Activated CD4-positive, alpha-beta T cell treated with anti-CD3 and anti-CD28 coated beads, Interleukin-2, Interleukin-4, amounts not matched to agents 100 ng/mL and 50 ng/mL, durations not matched to agents 16 hours and 8 hours (primary cell): ENCODE measurements at places on chromosomes 6 and 20.

DNA sequence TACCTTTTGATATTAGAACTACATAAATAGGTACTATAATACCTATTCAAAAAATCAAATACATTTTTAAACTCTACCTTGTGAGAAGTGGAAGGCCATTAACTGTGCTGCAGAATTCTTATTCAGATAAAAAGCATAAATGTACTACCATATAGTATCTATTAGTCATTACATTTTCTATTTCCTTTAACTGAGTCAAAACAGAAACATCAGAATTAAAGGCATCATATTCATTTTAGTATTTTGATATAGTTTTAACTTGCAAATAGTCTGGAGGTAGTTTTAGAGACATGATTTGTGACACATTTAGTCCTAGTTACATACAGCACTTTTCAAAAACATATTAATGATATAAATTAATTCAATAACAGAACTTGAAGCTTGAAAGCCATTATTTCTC, 39.9 kb upstream of the TAB2 start:
- DNase-seq: peak; percentile 22

GRCh38 chr6:37783856-37784584, 35.5 kb upstream of the ZFAND3 start:
- no peak for DNase-seq

GRCh38 chr6:20610636-20611370, 76.5 kb downstream of the CDKAL1 start:
- no peak for DNase-seq

GRCh38 chr6:32177788-32178546, at the start of gene RNF5:
Gene RNF5, plus strand, starts transcription at chr6:32178405. Its CDS starts 107 bp downstream, at chr6:32178512.
- DNase-seq: peak; percentile 99

- peak; percentile 83 for DNase-seq
These were observed 10.8 kb downstream of the GSTA4 start for GRCh38 chr6:52984247-52984646.

DNA sequence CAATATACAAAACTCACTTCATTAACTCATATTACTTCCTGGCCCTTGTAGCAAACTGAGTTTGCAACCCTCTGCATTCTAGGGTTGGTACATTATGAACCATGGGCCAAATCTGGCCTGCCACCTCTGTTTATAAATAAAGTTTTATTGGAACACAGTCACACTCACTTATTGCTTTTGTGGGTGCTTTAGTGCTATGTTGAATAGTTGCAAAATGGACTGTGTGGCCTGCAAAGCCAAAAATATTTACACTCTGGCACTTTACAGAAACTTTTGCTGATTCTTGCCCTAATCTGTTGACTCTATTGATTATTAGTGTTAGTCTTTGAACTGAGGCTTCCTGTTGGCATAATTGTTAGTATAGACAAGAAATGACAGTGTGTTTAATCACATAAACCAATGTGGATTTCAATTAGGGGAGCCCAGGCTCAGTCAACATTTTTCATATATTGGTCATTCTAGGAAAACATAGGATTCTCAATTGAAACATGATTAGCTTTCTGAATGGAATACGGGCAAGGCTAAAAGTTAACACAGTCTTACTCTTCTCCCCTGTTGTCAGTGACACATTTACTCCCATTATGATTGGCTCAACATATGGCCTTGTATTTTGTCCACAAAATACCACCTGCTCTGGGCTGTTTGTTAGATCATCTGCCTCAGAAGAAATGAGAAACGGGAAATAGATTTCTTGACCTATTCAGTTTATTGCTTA, 241.9 kb upstream of the ZFP64 start:
- DNase-seq: no peak

GRCh38 chr6:72595812-72596211, 26.1 kb upstream of the KCNQ5 start:
- no peak for DNase-seq

GRCh38 chr20:11453430-11453829, 464.3 kb upstream of the BTBD3 start:
- DNase-seq: no peak

GRCh38 chr6:142567461-142567860, 265.7 kb downstream of the ADGRG6 start:
- no peak for DNase-seq

DNA sequence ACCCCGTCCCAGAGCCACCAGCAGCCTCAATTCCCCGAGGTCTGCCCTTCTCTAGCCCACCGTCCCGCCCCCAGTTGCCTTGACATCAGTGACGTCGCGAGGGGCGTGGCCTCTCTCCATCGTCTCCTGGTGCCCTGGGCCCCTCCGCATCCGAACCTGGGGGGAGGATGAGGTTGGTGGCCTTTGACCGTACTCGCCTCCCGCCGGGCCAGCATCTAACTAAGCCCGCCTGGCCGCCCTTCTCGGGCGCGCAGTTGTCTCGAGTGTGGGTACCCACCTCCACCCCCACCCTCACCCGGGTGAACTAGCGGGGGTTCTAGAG, 5.5 kb upstream of the ARMC12 start:
- DNase-seq: peak; percentile 94

DNA sequence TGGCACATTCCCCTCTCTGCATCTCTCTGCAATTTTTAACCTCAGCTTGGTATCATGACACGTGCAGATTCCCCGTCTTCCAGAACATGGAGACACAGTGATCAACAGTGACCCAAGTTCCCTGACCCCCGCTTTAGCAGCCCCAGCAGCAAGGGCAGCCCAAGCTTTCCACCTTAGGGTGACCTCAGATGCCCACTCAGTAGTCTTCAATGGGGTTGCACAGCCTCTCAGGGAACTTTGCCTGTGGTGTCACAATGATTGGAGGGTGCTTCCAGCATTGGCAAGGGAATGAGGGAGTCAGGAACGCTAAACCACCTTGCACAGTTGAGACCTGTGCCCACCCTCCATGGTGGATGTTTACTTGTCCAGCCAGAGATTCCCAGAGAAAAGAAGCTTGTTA, 287.1 kb upstream of the CDH4 start:
- DNase-seq: no peak

DNA sequence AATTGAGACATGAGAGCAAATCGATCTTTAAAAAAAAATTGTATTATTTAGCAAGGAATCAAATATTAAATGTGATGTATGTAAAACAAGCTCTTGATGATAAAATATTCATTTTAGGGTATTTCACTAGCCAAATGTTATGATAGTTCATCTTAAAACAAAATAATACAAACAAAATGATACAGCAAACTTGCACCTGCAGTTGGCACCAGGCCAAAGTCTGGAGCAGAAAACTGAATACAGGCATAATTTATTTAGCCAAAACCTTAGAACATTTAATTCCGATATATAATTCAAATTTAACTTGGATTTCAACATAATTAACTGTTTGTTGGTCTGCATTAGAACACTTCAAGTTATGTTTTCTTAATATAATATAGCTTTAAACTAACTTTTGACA, 60.9 kb downstream of the EPHA7 start:
- no peak for DNase-seq

DNA sequence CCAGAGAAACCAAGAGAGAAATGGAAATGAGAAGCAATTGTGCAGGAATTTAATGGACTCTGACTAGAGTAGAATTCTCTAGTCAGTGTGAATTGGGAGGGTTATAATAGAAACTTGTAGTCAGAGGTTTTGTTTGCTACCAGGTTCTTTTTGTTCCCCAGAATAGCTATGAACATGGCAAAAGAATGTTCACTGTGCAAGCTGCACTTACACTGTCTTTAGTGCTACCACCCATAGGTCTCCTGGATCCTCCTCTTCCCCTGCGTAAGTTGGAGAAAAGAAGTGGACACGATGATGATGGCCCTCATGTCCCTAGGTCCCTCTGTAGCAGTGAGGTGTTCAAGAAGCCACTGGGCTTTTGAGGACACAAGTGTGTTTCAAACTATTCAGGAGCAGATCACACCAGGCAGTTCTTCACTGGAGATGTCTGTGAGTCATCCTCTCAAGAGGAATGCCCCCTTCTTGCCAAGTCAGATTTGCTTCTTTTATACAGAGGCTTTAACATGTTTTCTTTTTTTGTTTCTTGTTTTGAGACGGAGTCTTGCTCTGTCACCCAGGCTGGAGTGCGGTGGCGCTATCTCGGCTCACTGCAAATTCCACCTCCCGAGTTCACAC, 47.6 kb upstream of the SMIM8 start:
- no peak for DNase-seq

DNA sequence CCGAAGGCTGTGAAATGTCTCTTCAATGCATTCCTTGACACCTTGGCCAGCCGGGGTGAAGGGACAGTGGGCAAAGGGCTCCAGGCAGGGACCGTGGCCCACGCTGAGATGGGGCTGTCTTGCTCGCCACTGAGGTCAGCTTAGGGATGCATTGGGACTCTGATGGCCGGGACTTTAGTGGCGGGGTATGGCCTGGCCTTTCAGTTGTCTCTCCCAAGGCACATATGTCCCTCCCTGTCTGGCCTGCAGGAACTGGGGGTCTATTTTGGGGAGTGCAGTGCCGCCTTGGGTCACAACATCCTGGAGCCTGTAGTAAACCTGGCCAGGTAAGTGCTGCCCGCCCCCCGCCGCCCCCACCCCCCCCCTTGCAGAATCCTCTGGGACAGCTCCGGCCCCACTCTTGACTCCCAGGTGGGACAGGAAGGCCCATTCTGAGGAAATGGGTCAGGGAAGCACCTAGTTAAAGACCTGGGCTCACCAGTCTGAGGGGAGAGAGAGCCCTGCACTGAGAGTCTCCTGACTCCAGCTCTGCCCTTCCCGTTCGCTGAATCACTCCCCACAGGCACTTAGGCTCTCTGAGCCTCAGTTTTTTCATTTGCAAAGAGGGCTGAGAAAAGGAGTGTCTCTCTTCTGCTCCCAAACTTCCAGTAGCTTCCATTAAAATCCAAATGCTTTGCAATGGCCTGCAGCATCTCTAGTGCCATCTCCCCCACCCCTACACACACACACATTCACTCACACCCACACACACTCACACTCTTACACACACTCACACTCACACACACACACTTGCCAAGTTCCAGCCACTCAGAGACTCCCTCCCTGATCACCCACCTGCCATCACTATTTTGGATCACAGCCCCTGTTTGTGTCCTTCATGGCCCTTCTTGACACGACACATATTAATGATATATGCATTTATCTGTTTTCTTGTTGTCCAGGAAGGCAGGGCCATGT, 33.1 kb downstream of the RAB44 start:
- DNase-seq: no peak

- DNase-seq: no peak
These were observed 3.4 kb downstream of the LY86 start for GRCh38 chr6:6591778-6592465.

DNA sequence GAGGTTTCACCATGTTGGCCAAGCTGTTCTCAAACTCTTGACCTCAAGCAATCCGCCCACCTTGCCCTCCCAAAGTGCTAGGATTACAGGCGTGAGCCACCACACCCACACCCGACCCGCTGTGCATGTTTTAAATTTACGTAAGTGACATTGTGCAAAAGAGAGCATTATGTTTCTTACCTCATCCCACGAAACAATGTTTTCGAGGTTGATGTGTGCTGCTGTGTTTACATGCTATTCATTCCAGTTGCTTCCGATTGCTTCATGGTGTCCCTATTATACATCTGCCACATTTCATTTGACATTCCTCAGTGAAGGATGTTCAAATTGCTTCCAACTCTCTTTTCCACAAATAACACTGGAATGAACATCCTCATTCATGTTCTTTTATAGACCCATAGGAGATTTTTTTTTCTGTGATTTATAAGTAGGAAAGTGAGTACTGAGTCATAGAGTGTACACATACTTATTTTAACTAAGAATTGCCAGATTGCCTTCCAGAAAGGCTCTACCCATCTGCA, 403.9 kb upstream of the JARID2 start:
- no peak for DNase-seq

DNA sequence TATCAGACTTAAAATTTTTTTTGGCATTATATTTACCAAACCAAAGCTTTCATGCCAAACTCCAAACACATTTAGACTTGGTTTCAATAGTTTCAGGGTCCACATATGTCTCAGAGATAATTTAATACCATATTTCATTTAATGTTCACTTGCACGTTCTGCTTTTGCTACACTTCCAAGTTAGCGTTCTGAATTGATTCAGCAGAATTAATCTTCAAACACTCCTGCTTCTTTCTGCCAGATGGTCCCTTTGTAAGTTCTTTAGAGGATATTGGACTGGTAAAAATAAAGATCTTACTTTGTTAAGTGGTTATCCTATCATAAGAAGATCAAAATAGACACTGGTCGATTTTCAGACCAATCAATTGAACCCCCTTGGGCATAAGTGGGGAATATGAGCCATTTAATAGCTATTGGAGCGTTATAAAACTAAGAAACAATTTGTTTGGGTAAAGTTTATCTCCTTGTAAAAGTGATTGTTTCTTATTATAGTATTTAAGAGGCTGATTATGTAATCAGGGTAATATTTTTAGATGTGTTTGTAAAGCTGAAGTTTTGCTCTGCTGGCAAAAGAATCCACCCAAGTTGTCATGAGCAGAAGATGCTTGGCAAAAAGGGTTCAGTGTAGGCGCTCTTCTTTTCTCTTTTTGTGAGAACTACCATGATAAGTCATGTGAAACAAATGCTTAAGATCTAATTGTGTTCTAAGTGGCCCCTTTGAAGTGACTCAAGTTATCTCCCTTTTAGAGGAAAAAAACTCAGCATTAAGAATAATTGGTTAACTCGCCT, 92.2 kb downstream of the MCHR2 start:
- DNase-seq: no peak

DNA sequence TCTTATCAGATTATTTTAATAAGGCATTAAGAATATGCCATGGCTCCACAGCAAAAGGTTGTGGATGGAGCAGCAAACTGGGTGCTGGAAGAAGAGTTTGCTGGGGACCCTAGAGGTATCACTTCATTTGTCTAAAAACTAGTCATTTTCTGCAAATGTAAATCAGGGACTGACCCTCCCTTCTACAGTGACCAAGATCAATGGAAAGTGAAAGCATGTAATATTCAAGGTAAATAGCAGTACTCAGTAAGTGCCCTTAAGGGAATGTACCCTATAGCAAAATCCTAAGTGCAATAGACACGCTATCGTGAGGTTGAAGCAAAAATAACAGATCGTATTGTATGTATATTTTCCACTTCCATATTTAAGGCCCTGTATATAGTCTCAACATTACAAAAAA, 38.7 kb downstream of the TRDN start:
- no peak for DNase-seq
